NT2/D1 (cell line): ENCODE measurements at places on chromosomes 3 and 15.

- no peak for DNase-seq
Measured at GRCh38 chr15:85374831-85375230, 5.6 kb upstream of the AKAP13 start.

GRCh38 chr15:74270155-74270554, 34.0 kb downstream of the CCDC33 start:
- DNase-seq = no peak

DNA sequence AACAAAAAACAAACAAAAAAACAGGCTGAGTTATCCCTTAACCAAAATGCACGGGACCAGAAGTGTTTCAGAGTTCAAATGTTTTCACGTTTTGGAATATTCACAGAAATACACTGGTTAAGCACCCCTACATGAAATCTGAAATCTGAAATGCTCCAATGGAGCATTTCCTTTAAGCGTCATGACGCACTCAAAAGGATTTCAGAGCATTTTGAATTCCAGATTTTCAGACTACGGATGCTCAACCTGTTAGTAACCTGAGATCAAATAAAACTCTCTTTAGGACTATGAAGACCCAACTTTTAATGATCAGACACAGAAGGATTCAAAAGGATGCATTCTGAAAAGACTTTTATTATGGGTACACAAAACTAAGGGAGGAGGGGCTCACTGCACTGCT, 9.6 kb downstream of the CLPX start:
- no peak for DNase-seq

GRCh38 chr3:170584585-170585007, 1.3 kb downstream of the SLC7A14 start:
- peak; percentile 75 for DNase-seq

- no peak for DNase-seq
Measured at GRCh38 chr3:194739498-194740284, 54.0 kb downstream of the FAM43A start.

GRCh38 chr3:47645551-47645950, 66.9 kb upstream of the CSPG5 start:
- DNase-seq = no peak

GRCh38 chr15:48643776-48644466, 1.6 kb downstream of the FBN1 start:
- no peak for DNase-seq

DNA sequence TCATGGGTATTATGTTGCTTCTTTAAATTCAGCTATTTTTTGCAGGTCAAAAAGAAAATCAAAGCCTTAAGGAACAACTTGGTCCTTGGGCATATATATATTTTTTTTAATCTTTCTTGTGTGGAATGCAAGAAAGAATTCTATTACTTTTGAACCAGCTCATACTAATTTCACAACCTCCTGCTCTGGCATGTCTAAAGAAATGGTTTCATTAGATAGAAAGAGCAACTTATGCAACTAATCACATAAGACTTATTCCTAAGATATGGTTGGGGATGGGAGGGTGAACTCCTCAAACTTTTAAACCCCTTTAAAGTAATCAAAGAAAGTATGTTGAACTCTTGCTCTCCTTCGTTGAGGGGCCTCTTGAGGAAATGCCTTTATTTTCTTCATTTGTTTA, 114.9 kb downstream of the GMNC start:
- DNase-seq = no peak

GRCh38 chr3:1469687-1470086, 376.9 kb downstream of the CNTN6 start:
- DNase-seq = no peak

DNA sequence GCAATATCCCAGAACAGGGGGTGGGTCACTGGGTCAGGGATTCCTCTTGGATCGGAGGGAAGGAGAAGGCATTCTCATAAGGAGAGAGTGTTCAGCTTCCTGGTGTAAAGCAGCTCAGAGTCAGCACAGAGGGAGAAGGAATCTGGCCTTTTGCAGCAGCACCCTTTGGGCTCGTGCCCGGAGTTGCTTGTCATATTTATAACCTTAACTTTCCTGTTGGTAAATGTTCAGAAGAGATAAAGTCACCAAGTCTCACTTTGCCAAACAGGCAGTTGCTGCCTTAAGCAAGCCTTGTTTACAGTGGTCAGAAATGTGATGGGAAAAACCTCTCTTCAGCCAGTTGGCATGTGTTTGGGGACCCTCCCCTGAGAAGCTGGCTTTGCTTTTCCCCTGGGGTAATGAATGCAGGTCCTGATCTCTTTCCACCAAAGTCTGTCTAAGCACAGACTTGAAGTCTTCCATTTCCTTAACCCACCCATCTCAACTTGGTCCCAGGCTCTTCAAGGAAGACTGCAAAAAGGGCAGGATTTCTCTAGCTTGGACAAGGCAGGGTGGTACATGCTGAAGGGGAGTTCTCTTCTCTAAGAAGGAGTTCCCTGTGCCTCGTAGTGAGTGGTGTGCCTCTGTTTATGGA, 206.9 kb upstream of the BHLHE40 start:
- no peak for DNase-seq

- no peak for DNase-seq
Measured at GRCh38 chr3:167854846-167855245, 119.3 kb downstream of the SERPINI1 start.

DNA sequence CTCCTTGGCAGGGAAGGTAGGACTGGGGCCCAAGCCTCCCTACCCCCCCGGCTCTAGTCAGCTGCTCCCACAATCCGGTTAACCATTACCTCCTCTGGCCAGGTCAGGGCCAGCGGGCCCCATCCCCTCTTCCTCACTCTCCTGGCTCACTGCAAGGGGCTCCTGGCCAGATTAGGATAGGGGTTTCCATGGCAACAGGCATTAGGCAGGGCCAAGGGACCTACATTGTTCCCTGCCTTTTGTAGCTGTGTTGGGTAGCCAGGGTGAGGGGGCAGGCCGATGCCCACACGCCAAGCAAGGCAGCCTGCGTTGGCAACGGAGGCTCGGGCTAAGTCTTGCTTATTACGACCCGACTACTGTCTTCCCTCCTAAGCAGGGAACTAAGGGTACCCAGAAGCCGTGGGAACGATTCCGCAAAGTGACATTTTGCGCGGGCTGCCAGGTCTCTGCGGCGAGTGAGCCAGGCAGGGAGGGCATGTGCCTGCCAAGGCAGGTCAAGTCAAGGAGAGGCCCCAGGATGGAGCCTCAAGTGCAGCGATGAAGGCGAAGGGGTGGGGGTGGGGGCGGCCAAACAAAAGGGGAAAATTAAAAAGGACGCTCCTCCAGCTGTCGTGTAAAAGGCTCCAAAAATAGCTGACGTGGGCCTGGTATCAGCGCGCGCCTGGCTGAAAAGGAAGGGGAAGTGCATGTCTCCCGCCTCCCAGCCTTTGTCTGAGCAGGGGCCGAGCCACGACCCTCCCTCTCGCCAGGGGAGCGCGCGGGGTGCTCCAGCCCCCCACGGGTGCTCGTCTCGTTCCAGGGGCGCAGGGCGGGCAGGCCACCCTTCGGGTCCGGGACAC, 919 bp downstream of the IDH2 start:
- no peak for DNase-seq

DNA sequence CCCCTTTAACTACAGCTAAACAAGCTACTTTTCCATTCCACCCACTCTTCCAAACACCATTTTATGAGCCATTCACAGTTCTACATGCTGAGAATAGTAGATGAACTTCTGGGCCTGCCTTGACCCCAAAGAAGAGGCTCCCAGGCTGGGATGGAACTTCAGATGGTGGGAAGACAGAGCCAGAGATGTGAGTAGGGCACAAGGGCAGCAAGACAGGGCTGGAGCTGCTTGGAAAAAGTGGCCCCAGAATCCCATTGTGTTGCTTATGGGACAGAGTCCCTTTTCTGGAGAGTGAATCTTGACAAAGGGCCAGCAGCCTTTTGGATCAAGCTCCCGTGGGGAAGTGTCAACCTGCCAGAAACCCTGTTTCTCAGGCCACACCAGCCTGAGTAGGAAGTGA, 516.5 kb upstream of the PPP2R3A start:
- no peak for DNase-seq

- DNase-seq = no peak
Measured at GRCh38 chr3:124791639-124792151, 61.4 kb downstream of the UMPS start.

DNA sequence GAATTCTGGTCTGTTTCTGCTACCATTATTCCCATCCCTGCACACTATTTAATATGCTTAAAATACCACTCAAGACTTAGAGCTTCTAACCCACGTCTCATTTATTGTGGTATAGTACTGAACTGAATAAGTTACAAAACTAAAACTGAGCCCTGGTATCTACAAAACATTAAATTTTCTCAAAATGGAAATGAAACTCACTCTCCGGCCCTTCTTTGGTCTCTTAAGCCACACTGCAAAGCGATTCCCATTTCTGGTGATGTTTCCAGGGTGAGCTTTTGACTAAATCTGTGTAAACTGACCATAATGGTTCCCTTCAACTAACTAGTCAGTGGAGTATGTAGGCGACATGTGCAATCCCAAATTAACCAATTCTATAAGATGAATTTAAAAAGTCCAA, 18.6 kb downstream of the KPNA4 start:
- DNase-seq = no peak

- DNase-seq = no peak
Measured at GRCh38 chr15:88708655-88709054, 69.8 kb downstream of the ISG20 start.

GRCh38 chr3:143206955-143207337, 87.4 kb downstream of the CHST2 start:
- DNase-seq = no peak

- DNase-seq = no peak
Measured at GRCh38 chr3:110583373-110583935, 488.2 kb upstream of the NECTIN3 start.

DNA sequence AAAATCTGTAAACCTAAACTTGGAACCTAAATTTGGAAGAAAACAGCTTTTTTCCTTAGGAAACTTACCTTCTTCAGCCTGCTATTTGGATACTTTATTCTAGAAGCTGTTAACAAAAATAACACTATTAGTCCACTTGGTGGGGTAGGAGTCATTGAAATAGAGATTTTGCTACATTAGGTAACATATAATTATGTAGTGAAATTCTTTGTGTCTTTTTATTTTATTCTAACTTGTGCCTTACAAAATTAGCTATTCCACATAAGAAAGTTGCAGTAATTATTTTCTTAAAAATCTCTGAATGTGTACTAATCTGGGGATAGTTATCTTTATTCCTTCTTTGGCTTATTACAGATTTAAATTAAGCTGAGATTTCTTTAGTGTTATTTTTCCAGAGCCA, 360.4 kb upstream of the ROBO2 start:
- DNase-seq = no peak

- no peak for DNase-seq
Measured at GRCh38 chr15:89356634-89357298, 22.1 kb upstream of the POLG start.

GRCh38 chr3:161050935-161051334, 54.2 kb downstream of the B3GALNT1 start:
- no peak for DNase-seq

DNA sequence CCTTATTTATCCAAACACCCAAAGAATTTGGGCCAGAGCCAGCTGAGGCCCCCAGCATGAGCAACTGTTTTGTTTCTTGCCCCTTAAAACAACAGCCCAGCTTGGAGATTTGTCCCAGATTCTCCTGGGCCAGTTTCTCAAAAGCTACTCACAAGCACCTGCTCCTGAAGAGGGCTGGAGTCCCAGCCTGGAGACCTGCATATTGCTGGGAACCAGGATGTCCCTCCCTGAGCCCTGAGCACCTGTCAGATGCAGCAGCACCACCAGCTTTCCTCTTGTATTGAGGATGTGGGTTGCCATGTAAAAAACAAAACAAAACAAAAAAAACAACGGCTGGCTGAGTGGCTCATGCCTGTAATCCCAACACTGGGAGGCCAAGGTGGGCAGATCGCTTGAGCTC, 7.0 kb upstream of the RFT1 start:
- no peak for DNase-seq

- no peak for DNase-seq
Measured at GRCh38 chr15:72936691-72937679, 115.3 kb upstream of the NEO1 start.

- DNase-seq = no peak
Measured at GRCh38 chr3:66181764-66182163, 39.0 kb upstream of the SLC25A26 start.

DNA sequence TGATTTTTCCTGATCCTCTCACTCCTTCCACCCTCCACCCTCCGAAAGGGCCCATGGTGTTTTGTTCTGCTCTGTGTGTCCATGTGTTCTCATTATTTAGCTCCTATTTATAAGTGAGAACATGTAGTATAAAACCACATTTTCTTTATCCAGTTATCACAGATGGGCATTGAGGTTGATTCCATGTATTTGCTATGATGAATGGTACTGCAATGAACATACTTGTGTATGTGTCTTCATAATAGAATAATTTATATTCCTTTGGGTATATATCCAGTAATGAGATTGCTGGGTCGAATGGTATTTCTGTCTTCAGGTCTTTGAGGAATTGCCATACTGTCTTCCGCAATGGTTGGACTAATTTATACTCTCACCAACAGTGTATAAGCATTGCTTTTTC, 126.0 kb downstream of the IMPG2 start:
- DNase-seq = no peak

DNA sequence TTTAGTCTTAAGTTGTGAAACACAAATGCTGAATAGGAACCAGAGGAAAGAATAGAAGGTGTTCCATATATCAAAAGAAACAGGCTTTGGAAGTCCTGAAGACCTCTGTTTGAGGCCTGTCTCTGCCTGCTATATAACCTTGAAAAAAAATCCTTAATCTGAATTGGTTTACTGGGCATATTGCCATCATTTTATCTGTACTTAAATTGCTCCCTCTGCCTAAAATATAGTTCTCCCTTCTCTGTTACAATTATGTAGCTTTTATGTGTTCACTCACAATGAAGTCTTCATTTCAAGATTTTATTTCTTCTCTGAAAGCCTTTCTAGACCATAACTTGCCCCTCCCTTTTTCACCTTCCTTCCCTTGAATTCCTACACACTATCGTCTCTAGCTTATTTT, 21.2 kb downstream of the ARL13B start:
- DNase-seq = no peak

- no peak for DNase-seq
Measured at GRCh38 chr3:69390771-69391170, 4.9 kb upstream of the FRMD4B start.

DNA sequence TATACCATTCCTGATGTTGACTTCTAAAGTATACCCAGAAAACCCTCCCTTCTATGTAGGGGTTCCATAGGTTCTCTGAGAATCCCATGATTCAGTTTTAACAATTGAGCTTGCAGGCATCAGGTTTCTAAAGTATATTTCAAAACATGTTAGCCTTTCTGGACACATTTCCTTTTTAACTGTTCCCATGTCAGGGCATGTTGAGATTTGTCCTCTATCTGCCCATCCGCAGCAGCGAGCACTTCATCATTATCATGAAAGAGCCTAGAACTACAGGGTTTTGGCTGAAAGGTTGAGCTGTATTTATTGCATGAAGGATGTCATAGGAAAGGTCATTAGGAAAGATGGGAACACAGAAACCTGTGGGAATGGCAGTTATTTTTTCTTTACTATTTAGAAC, 201.1 kb upstream of the BHLHE40 start:
- no peak for DNase-seq

- no peak for DNase-seq
Measured at GRCh38 chr3:33956776-33957175, 158.3 kb downstream of the PDCD6IP start.

GRCh38 chr3:63576846-63577245, 75.6 kb upstream of the SNTN start:
- no peak for DNase-seq

GRCh38 chr15:23561914-23562313, 3.6 kb upstream of the MKRN3 start:
- no peak for DNase-seq
